ENCODE measurements at places on chromosomes 7 and 10. TPM values are rescaled to one million over a fixed set of nuclear protein-coding genes. Genes with fewer than 3 reads are reported as not detected.
A peak's percentile ranks its signal among the peaks of the same experiment; 100 is the strongest.

DNA sequence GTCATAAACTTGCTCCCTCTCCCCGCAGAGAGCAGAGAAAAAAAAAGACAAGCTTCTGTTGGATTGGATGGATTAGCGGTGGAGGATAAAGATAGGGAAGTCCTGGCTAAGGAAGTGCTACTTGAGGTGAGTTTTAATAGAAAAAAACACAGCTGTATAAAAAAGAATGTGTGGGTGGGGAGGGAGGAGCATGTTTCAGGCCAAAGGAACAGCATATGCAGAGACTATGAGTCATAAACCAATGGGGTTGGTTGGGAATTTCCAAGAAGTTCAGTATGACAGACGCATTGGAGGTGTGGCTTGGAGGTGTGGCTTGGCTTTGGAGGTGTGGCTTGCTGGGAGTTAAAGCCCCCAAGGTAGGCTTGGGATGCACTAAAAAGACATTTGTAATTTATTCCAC lies 103.0 kb upstream of the LSM8 start:
- DNase-seq = no peak
- H3K27me3 ChIP-seq = no peaks in the 10 kb centered on the region
- H3K4me1 ChIP-seq = no peaks in the 10 kb centered on the region
- no peaks in the 10 kb centered on the region for H3K36me3 ChIP-seq

- H3K36me3 ChIP-seq = peaks cover 86% of the 10 kb centered on the region
- H3K27ac ChIP-seq = peak overlapping the region; percentile 9
- H3K4me3 ChIP-seq = no peak overlapping the region
- peaks cover 24% of the 10 kb centered on the region for H3K4me1 ChIP-seq
These were observed 92.6 kb downstream of the RGS10 start for GRCh38 chr10:119449760-119450461.

DNA sequence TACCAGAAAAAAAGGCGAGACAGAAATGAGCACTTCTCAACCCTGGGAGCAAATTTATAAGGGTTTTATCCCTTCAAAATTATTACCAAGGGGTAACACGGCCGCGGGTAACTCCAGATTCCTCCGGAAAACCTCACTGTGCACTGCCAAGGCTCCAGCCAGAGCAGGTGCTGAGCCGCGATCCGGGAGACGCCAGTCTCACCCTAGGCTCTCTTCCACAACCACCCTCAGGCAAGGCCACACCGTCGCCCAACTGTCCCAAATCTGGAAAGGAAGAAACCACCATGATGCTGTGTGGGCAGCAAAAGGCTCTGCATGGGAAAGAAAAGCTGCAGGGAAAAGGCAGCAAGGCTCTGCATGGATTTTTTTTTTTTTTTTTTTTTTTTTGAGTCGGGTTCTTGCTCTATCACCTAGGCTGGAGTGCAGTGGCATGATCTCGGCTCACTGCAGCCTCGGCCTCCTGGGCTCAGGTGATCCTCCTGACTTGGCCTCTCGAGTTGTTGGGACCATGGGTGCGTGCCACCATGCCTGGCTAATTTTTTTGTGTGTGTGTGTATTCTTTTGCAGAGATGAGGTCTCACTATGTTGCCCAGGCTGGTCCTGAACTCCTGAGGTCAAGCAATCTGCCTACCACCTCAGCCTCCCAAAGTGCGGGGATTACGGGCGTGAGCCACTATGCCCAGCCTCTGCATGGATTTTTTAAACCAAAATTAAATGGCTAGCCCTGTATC lies 39.0 kb downstream of the MAD1L1 start:
- H3K4me3 ChIP-seq = no peak overlapping the region
- no peaks in the 10 kb centered on the region for H3K27me3 ChIP-seq
- peaks cover 16% of the 10 kb centered on the region for H3K36me3 ChIP-seq
- H3K4me1 ChIP-seq = peaks cover 32% of the 10 kb centered on the region

DNA sequence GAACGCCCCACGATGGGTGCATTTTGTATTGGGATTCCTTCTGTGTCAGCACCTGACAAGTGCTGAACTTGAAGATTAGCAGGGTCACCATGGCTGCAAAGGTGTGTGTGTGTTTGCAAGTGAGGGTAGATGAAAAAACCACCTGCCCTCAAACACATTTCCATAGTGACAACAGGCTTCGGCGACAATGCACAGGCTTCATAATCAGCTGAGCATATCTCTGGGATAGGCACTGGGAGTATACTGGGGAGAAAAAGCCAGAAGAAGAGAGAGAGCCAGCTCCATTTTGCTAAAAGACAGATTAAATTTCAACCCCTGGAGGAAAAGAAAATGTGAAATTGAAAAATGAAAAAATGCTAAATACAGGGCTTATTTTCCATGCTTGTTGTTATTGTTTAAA lies 656.1 kb downstream of the INHBA start:
- H3K36me3 ChIP-seq = no peaks in the 10 kb centered on the region
- H3K27me3 ChIP-seq = no peaks in the 10 kb centered on the region
- H3K4me1 ChIP-seq = peaks cover 32% of the 10 kb centered on the region
- DNase-seq = no peak

- H3K36me3 ChIP-seq = peaks cover 26% of the 10 kb centered on the region
- no peak overlapping the region for H3K27ac ChIP-seq
- DNase-seq = no peak
- no peak overlapping the region for H3K4me3 ChIP-seq
- peaks cover 11% of the 10 kb centered on the region for H3K4me1 ChIP-seq
These were observed 62.6 kb downstream of the EXOC4 start for GRCh38 chr7:133315332-133316040.

DNA sequence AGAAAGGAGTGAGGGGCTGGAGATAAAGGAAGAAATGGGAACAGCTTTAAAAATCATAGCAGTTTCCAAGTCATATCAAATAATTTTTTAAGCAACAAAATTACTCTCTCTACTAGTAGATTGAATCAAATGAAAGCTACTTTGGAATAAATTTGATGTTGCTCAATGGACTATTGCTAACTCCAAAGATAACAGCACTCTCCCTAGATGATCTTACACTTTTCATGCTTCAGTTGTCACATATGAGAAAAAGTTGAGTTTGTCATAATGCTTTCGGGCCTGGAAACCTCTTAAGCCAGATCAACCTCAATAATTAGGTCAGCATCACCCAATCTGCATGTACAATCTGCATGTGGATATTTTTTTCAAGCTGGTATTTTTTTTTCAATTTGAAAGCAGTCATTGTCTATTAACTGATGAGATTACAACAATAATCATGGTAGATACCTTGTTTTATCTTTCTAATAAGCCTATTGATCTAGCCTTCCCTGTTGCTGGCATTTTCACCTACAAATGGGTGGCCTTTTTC lies 31.3 kb downstream of the LIPJ start:
- DNase-seq = no peak
- no peak overlapping the region for H3K27ac ChIP-seq
- no peak overlapping the region for H3K4me3 ChIP-seq
- H3K27me3 ChIP-seq = no peaks in the 10 kb centered on the region
- no peaks in the 10 kb centered on the region for H3K4me1 ChIP-seq
- no peaks in the 10 kb centered on the region for H3K36me3 ChIP-seq

GRCh38 chr10:33428682-33429081 lies 94.2 kb upstream of the NRP1 start:
- no peak overlapping the region for H3K27ac ChIP-seq
- peaks cover 7% of the 10 kb centered on the region for H3K4me1 ChIP-seq
- no peaks in the 10 kb centered on the region for H3K27me3 ChIP-seq
- no peak for DNase-seq
- no peak overlapping the region for H3K4me3 ChIP-seq

- no peaks in the 10 kb centered on the region for H3K4me1 ChIP-seq
- H3K27me3 ChIP-seq = peaks cover 13% of the 10 kb centered on the region
- no peak overlapping the region for H3K4me3 ChIP-seq
- H3K36me3 ChIP-seq = no peaks in the 10 kb centered on the region
- no peak for DNase-seq
- H3K27ac ChIP-seq = no peak overlapping the region
These were observed 137.6 kb downstream of the C10orf105 start for GRCh38 chr10:71582019-71582418.

DNA sequence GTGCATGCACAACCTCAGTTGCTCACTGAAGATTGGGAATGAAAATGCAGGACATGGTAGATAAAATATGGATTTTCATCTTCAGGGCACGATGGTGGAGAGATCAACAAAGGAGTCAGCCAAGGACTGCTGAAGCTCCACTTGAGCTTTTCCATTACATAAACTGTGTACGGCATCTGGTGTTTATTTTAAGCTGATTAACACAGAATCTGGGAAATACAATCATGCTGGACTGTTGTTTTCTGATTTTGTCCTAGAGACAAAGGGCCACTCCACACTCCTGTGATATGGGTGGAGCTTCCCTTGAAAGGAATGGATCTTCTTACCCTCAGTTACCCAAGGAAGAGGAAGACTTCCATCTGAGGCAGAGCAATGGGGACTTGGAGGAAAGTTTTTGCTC lies 120.6 kb downstream of the SAMD9 start:
- H3K4me3 ChIP-seq = no peak overlapping the region
- no peak overlapping the region for H3K27ac ChIP-seq
- DNase-seq = no peak
- H3K4me1 ChIP-seq = no peaks in the 10 kb centered on the region

GRCh38 chr7:157668221-157668883 lies 331.5 kb downstream of the DNAJB6 start:
- DNase-seq = no peak
- H3K27me3 ChIP-seq = peaks cover 75% of the 10 kb centered on the region
- H3K27ac ChIP-seq = no peak overlapping the region
- no peaks in the 10 kb centered on the region for H3K4me1 ChIP-seq
- no peaks in the 10 kb centered on the region for H3K36me3 ChIP-seq

DNA sequence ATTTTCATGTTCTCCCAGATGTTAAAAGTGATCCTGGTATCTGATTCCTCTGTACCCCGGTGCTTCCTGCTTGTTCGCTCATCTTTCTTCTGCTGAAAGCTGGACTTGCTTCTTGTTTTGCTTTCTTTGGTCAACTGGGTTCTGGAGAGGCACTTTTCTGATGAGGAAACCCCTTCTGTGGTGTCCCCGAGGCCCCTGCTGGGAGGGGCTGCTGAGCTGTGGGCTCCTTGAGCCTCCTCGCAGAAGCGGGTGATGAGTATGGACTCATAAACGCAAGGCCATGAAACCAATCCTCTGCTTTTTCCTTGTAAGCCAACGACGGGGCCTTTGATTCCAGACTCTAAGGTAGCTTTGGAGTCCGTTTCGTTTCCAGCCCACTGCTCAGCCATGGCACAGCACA lies 7.8 kb downstream of the WIPI2 start:
- H3K36me3 ChIP-seq = peaks cover 52% of the 10 kb centered on the region
- H3K27ac ChIP-seq = no peak overlapping the region
- H3K27me3 ChIP-seq = no peaks in the 10 kb centered on the region
- DNase-seq = no peak

DNA sequence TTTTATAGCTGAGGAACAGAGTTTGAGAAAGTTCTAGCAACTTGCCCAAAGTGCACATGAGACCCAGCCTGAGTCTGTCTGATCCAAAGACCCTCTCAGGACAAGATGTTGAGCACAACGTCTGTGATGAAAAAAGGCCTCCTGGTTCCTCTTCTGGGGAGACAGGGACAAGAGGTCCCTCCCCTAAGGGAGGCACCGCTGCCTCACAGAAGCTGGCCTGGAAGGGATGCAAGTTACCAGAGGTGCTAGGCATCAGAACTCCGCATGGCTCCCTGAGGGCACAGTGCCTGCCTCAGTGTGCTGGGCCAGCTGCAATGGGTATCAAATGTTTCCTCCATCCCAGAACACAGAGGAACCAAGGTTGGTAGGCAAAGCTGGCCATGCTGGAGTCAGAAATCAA lies 302.4 kb downstream of the GRID1 start:
- H3K27me3 ChIP-seq = peaks cover 34% of the 10 kb centered on the region
- H3K27ac ChIP-seq = no peak overlapping the region
- no peaks in the 10 kb centered on the region for H3K4me1 ChIP-seq
- no peak overlapping the region for H3K4me3 ChIP-seq

- peaks cover 22% of the 10 kb centered on the region for H3K4me1 ChIP-seq
- H3K27ac ChIP-seq = peak overlapping the region; percentile 39
- no peak for DNase-seq
- no peaks in the 10 kb centered on the region for H3K27me3 ChIP-seq
These were observed 14.1 kb downstream of the CREM start for GRCh38 chr10:35140727-35141126.

- DNase-seq = no peak
- H3K36me3 ChIP-seq = no peaks in the 10 kb centered on the region
- H3K4me3 ChIP-seq = no peak overlapping the region
- no peaks in the 10 kb centered on the region for H3K27me3 ChIP-seq
These were observed 135.3 kb upstream of the CCDC6 start for GRCh38 chr10:60041489-60042133.

DNA sequence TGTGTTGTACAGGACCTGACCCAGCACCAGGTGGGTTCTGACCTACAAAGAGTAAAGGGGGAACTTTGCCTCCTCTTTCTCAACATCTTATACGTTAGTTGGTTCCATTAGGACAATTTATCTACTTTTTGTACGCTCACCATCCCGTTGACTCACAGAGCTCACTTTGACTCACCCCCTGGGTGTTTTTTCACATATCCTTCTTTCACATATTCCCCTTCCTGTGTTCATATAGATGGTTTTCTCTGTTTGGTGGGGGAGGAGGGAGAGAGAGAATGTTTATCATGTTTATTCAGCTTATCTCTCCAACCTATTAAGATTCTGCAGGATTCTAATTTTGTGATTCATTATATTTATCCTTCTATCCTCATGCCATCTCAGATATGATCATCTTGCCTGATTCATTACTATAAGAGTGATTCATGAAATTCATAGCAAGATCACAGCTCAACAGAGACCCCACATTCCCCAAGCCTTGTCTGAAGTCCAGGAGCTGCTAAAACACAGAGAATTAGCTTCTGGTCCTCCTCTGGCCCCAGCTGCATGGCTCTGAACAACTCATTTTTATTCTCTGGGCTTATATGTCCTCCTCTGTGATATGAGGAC lies 37.2 kb downstream of the PRSS2 start:
- no peaks in the 10 kb centered on the region for H3K4me1 ChIP-seq
- no peaks in the 10 kb centered on the region for H3K36me3 ChIP-seq
- peaks cover 96% of the 10 kb centered on the region for H3K27me3 ChIP-seq
- H3K4me3 ChIP-seq = no peak overlapping the region

DNA sequence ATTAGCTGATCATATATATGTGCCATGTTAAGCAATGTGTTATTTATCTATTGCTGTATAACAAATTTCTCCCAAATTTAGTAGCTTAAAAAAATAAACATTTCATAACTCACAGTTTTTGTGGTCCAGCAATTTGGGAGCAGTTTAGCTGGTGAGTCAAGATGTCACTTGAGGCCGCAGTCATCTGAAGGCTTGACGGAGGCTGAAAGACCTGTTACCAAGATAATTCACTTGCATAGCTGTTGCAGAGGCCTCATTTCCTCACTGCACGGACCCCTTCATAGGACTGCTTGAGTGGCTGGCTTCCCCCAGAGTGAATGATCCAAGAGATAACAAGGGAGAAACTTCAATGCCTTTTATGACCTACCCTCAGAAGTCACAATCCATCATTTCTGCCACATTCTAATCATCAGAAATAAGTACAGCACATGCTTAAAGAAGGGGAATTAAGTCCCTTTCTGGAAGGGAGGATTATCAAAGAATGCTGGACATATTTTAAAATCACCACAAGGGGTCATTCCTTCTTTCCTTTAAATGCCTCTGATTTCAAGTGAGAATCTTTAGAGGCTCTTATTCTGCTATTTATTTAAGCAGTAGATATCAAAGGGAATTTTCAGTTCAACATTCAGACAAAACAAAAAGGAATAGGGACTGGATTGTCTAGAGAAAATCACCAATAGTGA lies 10.5 kb upstream of the SRPK2 start:
- no peaks in the 10 kb centered on the region for H3K36me3 ChIP-seq
- H3K27me3 ChIP-seq = no peaks in the 10 kb centered on the region
- H3K4me1 ChIP-seq = no peaks in the 10 kb centered on the region
- no peak for DNase-seq

GFRA1 gene
- 5.1 TPM for total RNA-seq

FKBP6 gene
- not detected for total RNA-seq

FAS gene
- 3.7 TPM for total RNA-seq

ARHGEF5 gene
- 0.80 TPM for total RNA-seq

ATOH7 gene
- total RNA-seq = not detected

RASA4 gene
- 14.7 TPM for total RNA-seq

All from left ventricle myocardium inferior (tissue), 1 donor.